ENCODE measurements at places on chromosomes 12 and 14. TPM values are rescaled to one million over a fixed set of nuclear protein-coding genes. Genes with fewer than 3 reads are reported as not detected.

FOXG1 gene
- 0.09 TPM for total RNA-seq

LRCOL1 gene
- total RNA-seq: not detected

ERBB3 gene
- total RNA-seq: 2.0 TPM

AKAP5 gene
- total RNA-seq: 0.25 TPM

ACVRL1 gene
- total RNA-seq: 0.07 TPM

CDKN1B gene
- total RNA-seq: 20.3 TPM

TEX52 gene
- total RNA-seq: not detected

NKX2-1 gene
- total RNA-seq: 0.06 TPM

HOXC10 gene
- 2.8 TPM for total RNA-seq

MUCL1 gene
- total RNA-seq: not detected

SLC6A13 gene
- not detected for total RNA-seq

CMA1 gene
- total RNA-seq: not detected

TAS2R10 gene
- not detected for total RNA-seq

SLC38A1 gene
- total RNA-seq: 66.7 TPM
